Thymus (tissue), 14 donors: ENCODE measurements at places on chromosomes 11 and 22. TPM values are rescaled to one million over a fixed set of nuclear protein-coding genes. Genes with fewer than 3 reads are reported as not detected.

DNA sequence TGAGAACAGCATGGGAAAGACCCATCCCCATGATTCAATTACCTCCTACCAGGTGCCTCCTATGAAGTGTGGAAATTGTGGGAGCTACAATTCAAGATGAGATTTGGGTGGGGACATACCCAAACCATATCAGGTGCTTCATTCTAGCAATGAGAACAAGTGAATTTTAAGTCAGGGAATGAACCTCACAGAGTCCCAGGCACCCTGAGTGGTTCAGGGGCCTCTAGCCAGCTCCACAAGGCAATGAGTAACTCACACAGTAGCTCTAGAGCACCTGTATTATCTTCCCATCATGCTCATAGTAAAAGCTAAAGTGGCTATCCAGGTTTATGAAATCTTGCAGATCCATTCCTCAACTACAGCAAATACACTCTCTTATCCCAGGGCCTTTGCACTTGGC is 13.1 kb upstream of the ACCSL start:
- no peak for DNase-seq

GRCh38 chr11:95794086-95794485 is 3.8 kb downstream of the CEP57 start:
- no peak for DNase-seq

GRCh38 chr11:21174781-21175180 is 505.4 kb downstream of the NELL1 start:
- no peak for DNase-seq

DNA sequence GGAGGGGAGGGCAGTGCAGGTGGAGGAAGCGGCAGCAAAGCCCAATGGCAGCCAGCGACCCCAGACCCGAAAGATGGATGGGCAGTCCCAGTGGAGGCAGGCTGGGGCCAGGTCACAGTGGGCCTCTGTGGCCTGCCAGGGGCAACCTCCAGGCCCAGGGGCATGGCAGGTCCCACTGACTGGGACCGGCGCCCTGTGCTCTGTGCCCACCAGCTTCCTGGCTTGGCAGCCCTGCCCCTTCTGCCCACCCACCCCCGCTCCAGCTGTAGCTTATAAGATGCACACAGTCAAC is 4.3 kb upstream of the KCNK7 start:
- no peak for DNase-seq

GRCh38 chr11:76296731-76297542 is 84.0 kb downstream of the THAP12 start:
- no peak for DNase-seq

DNA sequence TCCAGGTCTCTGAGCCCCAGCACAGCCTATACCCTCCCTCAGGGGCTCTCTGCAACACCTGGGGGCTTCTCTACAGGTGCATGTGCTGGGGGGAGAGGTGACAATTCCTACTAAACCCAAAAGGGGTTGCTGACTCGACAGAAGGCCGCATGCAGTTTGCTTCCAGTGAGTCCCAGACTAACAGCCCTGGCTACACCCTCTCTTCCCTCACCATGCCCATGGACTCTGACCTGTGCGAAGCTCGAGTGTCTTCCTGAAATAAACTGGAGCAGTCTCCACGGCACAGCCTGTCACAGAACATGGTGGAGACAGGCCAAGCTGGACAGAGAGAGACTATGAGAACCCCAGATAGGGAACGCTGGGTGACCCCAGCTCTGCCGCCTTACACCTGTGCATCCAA is 16.6 kb downstream of the PLEKHA7 start:
- DNase-seq, result no peak

DNA sequence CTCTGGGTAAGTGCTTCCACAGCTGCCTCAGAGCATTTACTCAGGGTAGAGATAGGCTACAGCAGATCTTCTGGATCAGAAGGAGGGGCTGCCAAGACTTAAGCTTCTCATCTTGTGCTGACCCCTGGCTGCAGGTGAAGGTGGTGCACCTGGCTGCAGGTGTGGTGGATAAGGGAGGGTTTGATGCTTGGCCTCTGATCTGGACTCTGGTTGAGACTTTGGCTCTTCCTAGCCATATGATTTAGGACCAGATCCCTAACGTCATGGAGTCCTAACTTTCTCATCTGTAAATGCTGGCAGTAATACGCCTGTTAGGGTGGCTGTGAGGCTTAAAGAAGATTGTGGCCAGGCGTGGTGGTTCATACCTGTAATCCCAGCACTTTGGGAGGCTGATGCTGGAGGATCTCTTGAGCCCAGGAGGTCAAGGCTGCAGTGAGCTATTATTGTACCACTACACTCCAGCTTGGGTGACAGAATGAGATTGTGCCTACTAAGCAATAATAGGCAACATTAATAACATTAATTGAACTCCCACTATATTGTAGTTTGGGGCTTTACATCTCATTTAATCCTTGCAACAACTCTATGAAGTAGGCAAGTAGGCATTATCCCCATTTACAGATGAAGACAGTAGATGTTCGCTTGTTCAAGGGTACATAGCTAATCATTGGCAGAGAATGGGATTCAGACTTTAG is 10.7 kb downstream of the DTX4 start:
- DNase-seq, result no peak

DNA sequence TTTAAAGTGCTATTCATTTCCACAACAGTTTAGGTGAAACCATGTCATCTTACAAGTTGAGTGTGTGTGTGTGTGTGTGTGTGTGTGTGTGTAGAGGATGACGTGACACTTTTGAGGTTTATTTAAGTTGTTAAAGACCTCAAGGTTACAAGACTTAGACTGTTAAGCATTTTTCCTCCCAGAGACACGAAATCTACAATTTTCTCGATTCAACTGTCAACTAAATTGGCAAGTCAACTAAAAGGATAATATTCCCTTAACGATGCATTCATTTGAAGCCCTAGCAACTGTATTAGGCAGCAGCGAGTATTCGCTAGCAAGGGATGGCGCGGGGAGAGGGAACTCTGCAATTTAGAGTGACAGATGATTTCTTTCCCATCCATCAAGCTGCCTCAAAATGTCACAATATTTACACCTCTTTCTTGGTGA is 17.6 kb upstream of the BDNF start:
- DNase-seq, result no peak

GRCh38 chr11:67020949-67021348 is 2.0 kb upstream of the SYT12 start:
- DNase-seq, result no peak

DNA sequence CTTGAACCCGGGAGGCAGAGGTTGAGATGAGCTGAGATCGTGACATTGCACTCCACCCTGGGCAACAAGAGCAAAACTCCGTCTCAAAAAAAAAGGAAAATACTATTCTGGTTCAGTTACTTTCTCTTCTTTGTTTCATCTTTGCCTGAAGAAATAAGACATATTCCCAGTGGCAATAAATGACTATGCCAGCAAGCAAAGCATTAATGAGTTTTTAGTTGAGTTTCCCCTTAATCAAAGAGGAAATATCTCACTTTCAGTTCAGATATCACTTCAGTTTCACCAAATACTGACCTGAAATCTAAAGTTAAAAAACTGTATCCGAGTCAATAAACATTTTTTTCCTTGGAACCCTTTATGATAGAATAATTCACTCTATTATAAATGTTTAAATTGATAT is 10.4 kb downstream of the PISD start:
- no peak for DNase-seq

DNA sequence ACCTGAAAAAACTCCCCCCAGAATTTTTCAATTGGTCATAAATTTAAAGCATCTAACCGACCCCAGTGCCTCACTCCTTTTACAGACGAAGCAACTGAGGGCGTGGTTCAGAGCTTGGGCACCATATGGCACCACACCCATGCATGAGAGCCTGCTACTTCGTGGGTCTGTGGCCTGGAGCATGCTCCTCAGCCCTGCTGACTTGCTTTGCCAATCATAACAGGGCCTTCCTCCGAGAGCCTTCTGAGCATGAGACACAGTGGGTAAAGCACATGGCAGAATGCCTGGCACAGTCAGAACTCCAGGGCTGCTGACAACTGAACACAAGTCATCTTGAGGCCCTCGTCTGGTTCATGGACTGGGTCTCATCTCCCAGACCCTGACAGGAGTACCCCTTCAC is 33.3 kb downstream of the HIRA start:
- no peak for DNase-seq

The SMIM35 gene
- total RNA-seq, result 0.05 TPM

The TMPRSS13 gene
- total RNA-seq, result 1.5 TPM

The SMTNL1 gene
- 0.05 TPM for total RNA-seq

The DRICH1 gene
- 0.24 TPM for total RNA-seq

The VPS37C gene
- total RNA-seq, result 3.5 TPM
